ENCODE measurements at places on chromosomes 6 and 20.

GRCh38 chr6:122580737-122581136 is 29.5 kb upstream of the PKIB start:
- DNase-seq: no peak

- no peak for DNase-seq
Measured at GRCh38 chr6:101544286-101544685, 150.8 kb downstream of the GRIK2 start.

GRCh38 chr6:16736856-16737775 is 24.1 kb downstream of the ATXN1 start:
- no peak for DNase-seq

DNA sequence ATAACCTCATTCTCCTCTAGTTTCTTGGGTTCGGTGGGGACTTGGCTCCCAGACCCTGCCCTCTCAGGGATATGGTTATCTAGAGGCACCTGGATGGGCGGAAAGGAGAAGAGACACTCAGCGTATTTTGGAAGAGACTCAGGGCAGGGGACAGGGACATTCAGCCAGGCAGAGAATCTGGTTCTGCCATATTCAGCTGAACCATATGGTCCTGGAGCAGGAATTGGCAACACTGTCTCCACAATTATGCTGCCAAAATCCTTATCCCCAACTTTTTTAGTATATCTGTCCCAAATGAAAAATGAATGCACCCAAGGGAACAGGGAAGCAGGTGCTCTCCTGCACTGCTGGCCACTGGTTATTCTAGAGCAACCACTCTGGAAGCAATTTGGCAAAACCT is 17.7 kb downstream of the SDC4 start:
- no peak for DNase-seq

GRCh38 chr20:53175135-53175780 is 203.1 kb downstream of the TSHZ2 start:
- DNase-seq: no peak

DNA sequence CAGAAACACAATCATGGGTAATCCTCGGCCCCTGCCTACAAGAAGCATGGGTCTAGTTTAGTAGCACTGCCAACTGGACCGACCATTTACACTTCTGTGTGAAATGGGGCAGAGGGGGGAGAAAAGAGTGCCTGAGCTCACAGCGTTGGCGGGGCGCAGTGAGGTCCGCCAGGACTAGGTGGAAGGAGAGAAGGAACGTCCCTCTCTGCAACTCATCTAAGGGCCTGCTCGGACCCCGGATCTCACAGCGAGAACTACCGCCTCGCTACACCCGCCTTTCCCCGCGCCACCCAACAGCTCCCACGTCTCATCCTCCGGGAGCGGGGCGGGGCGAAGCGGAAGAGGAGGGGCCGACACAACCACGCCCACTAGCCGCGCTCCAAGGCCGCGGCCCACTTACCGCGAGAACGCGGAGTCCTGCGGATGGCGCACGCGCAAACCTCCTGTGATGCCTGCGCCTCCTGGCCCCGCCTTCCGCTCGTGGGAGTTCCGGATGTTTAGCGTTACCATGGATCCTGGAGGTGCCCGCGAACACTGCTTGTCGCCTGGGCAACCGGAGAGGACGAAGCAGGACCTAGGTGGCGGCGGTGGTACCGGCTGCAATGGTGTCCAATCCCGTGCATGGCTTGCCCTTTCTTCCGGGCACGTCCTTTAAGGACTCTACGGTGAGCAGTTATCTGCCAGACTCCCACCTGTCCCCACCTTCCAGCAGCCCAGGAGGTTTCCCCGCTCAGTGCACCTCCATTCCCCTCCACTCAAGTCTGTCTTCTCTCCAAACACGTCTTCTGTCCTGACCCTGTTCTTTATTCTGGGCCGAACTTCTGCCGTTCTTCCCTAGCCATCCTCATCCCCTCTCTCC is at the start of gene EFHC1:
Gene EFHC1, plus strand, starts transcription at position 534 of the 859 bp plus-strand sequence. Its CDS starts 69 bp downstream, at position 603.
- DNase-seq: peak; percentile 96

GRCh38 chr6:84842525-84843166 is 78.2 kb upstream of the TBX18 start:
- no peak for DNase-seq

- no peak for DNase-seq
Measured at GRCh38 chr6:50093116-50093937, 43.6 kb upstream of the DEFB112 start.

- no peak for DNase-seq
Measured at GRCh38 chr20:61347443-61347842, 95.4 kb downstream of the CDH4 start.

GRCh38 chr20:63471002-63471716 is 1.3 kb downstream of the KCNQ2 start:
- no peak for DNase-seq

DNA sequence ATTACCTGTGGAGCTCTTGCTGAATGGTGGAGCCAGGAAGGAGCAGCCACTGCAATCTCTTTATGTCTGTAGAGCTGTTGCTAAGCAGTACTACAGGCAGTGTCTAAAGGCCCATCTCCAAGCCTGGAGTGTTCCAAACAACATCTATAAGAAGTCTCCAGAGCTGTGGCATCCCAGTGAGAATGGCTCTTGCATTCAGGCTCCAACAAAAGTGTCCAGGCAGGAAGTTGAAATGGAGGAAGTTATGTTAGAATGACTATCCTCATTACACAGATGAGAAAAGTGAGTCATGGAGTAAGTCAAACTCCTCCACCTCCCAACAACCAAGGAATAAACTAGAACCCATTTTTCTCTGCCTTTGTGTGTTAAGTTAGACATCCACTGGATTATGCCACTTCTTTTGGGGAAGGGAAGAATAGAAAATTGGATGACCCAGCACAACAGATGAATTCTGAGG is 288.5 kb upstream of the STXBP5 start:
- DNase-seq: no peak

DNA sequence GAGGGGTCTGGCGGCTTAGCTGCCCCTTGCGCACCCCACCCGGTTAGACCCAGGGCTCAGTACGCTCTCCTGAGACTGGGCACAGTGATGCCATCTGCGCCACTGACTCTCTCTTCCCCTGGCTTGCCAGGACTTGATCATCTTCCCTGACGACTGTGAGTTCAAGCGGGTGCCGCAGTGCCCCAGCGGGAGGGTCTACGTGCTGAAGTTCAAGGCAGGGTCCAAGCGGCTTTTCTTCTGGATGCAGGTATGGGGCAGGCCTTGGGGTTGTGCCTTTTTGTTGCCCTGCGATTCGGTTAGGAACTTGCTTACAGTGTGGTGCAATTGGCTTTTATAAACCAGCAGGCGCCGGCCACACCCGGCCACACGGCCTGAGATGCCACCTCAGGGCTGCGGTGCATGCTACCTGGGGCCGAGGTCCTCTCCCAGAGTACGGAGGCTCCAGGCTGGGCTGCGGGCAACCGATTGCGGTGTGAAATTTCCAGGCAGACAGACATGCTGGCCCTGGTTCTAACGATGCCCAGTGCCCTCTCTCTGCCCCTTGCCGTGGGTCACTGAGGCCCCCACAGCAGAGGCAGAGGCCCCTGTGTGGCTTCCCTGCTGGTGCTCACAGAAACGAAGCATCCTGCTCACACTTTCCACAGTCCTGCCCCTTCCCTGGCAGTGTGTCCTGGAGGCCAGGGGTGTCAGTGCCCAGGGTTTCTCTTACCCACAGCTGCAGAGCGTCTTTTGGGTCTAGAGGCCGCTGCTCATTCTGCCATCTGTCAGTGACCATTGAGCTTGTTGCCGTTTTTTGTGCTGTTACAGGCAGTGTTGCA is 1.7 kb downstream of the ADRM1 start:
- DNase-seq: no peak

DNA sequence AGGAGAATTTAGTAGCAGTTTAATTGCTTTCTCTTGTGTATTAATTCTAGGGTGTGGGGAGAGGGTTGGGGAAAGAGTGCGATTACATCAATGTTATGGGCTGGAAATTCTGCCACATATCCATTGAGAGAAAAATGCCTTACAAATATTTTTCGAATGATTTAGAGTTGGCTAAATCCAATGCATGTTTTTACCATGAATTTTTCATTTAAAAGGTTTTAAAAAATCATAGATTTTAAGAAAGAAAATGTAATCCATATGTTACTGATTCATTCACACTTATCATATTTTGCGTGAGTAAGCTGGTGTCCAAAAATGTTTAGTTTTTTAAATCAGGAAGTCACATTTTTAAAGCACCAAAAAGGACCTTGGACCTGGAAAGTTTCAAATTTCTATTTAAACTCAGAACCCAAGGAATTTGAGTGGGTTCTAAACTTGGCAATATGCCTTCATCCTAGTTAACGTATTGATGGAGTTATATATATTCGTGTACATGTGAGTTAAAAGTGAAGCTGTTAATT is 627.4 kb upstream of the CITED2 start:
- no peak for DNase-seq

DNA sequence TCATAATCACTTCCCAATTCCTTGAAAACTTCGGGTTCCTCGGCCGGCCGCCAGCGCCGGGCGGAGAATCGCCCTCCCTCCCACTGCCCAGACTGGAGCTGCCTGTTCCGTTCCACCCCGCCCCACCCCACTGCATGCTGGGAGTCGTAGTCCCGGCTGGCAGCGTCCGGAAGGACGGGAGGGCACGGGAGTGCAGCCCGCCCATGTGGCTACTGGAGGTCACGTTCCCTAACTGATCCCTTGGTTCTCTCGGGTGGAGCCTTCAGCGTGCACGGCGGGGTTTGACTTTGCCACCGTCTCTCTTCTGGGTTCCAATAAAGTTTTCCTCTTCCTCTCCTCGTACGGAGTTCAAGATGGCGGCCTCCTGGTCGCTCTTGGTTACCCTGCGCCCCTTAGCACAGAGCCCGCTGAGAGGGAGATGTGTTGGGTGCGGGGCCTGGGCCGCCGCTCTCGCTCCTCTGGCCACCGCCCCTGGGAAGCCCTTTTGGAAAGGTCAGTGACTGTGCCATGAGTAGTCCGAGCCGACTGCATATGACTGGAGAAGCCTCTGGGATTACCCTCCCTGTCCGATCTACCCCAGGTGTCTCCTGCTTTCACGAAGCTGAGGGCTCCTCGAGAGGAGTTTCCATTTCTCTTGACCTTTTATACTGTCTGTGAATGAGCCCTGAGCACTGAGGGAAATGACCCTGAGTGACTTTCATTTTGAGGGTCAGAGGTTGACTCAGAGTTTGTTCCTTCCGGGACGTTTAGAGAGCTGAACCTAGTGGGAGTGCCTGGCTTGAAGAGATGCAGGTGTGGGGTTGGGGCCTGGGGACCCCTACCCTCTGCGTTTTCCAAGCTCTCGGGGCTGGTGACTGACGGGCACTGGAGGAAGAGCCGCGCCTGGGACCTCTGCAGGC is at the start of gene AFG1L:
Gene AFG1L, plus strand, starts transcription at position 328 of the 899 bp plus-strand sequence. Its CDS starts 26 bp downstream, at position 354.
- DNase-seq: peak; percentile 78

- DNase-seq: no peak
Measured at GRCh38 chr6:9921366-9921765, 493.5 kb downstream of the TFAP2A start.

DNA sequence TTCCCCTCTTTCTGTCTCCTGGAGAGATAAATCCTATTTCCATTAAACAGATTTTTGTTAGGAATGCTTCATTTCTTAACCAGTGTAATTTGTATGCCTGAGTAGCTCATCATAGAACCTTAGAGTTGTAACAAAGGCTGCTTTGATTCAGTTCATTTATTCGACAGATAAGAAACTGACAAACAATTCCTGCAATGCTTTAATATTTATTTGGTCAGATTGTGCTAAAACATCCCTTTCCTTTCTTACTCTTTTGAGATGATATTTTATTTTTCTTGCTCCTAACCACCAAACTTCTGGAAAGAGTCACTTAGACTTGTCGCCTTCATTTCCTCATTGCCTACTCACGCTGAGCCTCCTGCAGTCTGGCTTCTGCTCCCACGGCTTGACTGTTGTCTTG is 89.0 kb upstream of the SUPT3H start:
- no peak for DNase-seq

DNA sequence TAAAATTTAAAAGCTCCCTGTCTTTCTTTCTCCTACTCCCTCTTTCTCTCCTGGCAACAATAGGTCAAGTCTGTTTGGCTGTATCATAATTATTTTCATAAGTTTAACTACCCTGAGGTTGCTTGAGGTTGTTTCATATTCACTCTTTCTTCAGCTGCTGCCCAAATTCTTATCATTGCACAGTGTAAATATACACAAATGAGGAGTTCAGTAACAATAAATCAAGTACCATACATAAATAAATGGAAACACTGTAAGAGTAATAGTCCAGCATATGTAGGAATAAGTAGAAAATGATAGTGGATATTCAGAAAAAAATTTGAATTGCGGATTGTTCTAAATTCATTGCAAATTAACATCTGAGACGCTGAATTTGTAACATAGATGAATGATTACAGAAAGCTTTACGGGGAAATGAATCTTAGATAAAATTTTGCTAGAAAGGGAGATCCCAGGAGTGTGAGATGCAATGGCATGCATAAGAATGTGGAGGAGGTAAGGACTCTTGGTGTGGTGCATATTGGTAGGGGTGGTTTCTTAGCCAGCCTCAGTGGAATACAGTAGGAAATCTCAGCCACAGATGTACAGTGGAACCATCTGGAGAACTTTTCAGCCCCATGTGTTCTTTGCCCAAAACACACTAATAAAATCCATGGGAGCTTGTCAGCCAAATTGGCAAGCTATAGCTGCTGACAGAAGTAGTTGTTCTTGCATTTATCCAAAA is 480.7 kb downstream of the HTR1B start:
- no peak for DNase-seq

DNA sequence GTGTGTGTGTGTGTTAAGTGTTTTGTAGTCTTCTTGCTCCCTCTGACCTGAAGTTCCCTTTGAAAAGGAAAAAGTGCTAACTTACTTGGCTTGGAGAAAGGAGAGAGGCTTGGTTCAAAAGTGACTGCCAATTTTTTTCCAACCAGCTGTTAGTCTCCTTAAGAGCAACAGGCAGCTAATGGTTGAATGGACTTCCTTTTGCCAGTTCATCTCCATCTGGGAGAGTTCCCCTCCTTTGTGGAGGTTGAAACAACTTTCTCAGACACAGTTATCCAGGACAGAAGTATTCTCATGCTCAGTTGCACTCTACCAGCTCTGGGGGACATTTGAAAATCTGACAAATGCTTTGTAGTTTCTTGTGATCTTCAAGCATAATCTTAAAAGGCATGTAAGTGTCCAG is 4.5 kb downstream of the RIPOR2 start:
- DNase-seq: no peak

- DNase-seq: peak; percentile 53
Measured at GRCh38 chr6:109440331-109441068, at the start of the genes PPIL6 and SMPD2. PPIL6 (minus strand) TSS chr6:109440628; CDS start chr6:109440590, 38 bp downstream. SMPD2 (plus strand) TSS chr6:109440724; CDS start chr6:109441122, 398 bp downstream.

DNA sequence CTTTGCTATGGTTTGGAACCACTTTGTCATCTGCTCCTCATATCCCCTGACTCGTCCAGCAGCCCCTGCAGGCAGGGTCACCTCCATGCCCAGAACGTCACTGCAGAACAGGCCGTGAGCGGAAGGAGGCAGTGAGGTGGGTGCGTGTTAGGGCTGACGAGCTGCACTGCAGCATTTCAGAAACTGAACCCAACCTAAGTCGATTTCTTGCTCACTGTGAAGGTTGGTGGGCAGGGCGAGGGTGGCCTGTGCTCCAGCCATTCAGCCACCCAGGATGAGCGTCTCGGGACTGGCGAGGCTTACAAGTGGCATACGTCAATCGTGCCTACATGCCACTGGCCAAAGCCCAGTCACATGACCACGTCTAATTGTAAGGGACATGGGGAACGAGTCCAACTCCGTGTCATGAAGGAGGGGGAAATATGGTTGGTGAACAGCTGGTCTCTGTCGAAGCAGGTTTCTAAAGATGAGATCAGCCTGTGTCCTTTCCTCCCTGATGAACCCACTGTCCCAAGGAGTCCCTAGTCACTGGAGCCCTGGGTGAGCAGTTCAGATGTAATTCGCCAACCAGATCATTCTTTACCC is 289.1 kb downstream of the TAF4 start:
- no peak for DNase-seq

Data from stimulated activated CD8-positive, alpha-beta memory T cell treated with anti-CD3 and anti-CD28 coated beads, Interleukin-15, amount 100 ng/mL, for 1 hour (primary cell).